Fibroblast of skin of right quadriceps (primary cell): ENCODE measurements at places on chromosomes 7 and 10.

- peak; percentile 62 for DNase-seq
These were observed 115.3 kb downstream of the DGKI start for GRCh38 chr7:137731436-137731835.

DNA sequence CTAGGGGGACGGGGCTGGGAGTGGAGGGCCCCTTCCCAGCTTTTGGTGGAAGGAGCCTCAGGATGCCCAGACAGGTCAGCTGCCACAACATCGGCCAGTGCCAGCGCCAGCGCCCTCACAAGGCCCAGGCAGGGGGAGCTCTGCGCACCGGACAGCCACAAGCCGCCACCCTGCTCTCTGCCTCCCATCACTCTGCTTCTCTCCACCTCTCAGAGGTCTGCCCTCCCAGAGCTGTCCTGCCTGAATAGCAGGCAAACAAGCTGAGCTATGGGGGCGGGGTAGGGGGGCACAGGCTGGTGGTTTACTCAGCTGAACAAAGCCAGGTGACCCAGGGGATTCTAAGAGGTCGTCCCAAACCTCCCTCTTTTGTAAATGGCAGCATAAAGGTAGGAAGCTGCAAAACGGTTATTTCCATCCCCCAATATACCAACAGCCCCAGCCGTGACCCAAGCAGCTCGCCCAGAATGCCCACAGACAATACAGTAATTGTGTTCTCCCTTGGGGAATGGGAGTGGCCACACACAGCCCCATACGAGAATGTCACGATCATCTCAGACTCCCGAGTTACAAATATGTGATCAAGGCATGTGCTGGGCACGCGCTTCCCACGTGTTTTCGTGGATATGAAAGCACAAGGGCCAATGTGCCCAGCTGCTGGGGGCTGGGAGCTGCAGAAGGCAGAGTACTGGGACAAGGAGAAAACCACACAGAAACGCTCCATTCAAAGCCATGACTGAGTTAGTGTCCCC is 19.7 kb downstream of the FAM53B start:
- no peak for DNase-seq

GRCh38 chr10:14062528-14063260 is 268.0 kb downstream of the FRMD4A start:
- DNase-seq, result peak; percentile 53

DNA sequence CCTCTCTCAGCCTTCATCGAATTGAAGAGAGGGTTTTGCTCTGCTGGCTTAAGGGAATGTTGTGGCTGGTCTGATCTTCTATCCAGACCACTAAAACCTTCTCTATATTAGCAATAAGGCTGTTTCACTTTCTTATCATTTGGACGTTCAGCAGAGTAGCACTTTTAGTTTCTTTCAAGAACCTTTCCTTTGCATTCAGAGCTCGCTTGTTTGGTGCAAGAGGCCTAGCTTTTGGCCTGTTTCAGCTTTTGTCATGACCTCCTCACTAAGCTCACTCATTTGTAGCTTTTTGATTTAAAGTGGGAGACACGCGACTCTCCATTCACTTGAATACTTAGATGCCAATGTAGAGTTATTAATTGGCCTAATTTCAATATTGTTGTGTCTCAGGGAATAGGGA is 3.9 kb downstream of the MPP7 start:
- DNase-seq, result no peak

GRCh38 chr7:22252936-22253536 is 103.9 kb downstream of the RAPGEF5 start:
- DNase-seq, result no peak

- DNase-seq, result no peak
These were observed 135.3 kb downstream of the ICA1 start for GRCh38 chr7:8126601-8127167.
